COR-L47 (cell line): ENCODE measurements at places on chromosomes 12 and 14.

DNA sequence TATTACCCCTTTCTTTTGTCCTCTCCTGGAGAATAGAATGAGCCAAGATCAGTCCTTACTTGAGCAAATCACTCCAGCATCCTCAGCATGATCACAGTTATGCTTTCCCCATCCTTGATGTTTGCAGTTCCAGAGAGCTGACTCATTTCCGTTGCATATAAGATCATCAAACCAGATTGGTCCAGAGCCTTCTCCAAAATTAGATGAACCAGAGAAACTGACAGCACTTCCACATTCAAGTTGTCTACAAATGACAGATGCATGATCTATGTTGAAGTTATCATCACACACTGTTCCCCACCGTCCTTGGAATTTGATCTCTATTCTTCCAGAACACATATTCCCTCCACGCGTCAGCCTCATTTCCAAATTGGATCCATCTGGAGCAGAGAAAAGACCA, 4.8 kb downstream of the CD163 start:
- DNase-seq: no peak

DNA sequence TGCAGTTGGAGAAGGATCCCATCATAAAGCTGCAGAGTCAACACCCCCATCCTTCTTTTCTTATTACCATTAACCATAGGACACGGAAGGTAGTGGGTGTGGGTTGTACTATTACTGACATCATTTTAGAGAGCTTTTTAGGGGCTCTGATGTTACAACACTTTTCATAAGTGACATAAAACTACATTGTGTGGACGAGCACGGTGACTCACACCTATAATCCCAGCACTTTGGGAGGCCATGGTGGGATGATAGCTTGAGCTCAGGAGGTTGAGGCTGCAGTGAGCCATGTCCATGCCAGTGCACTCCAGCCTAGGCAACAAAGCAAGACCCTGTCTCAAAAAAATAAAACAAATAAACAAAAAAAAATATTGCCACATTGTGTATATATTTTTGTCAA, 167.1 kb downstream of the DUSP6 start:
- no peak for DNase-seq

DNA sequence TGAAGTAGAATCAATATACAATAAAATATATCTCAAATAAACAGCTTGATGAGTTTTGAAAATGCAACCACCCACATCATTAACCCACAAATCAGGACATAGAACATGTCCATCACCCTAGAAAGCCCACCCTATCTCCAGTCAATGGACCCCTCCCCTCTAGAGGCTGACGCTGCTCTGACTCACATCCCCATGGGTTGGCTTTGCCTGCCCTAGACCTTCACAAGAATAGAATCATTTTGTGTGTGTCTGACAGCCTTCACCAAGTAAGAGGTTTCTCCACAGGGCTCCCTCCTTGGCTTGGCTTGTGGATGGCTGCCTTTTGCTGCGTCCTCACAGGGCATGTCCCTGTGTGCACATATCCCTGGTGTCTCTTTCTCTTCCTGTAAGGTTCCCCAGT, 250.2 kb upstream of the RTL1 start:
- no peak for DNase-seq

DNA sequence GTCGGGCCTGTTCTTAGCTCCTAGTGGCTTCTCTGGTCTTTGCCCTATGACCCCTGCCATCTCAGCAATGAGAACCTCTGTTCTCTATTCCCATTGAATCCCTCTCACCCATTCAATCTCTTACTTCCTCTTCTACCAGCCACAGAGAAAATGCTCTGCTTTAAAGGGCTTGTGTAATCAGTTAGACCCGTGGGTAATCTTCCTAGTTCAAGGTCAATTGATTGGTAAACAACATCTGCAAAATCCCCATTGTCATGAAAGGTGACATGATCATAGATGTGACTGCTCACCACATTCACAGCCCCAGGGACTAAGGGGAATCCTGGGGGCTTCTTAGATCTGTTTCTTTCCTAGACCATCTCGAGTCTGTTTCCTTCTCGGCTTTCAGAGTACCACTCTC, 7.2 kb upstream of the CCDC197 start:
- DNase-seq: no peak

- DNase-seq: no peak
Measured at GRCh38 chr12:10272467-10272866, 35.2 kb upstream of the KLRD1 start.

- no peak for DNase-seq
Measured at GRCh38 chr12:78145398-78145797, 314.7 kb downstream of the NAV3 start.

DNA sequence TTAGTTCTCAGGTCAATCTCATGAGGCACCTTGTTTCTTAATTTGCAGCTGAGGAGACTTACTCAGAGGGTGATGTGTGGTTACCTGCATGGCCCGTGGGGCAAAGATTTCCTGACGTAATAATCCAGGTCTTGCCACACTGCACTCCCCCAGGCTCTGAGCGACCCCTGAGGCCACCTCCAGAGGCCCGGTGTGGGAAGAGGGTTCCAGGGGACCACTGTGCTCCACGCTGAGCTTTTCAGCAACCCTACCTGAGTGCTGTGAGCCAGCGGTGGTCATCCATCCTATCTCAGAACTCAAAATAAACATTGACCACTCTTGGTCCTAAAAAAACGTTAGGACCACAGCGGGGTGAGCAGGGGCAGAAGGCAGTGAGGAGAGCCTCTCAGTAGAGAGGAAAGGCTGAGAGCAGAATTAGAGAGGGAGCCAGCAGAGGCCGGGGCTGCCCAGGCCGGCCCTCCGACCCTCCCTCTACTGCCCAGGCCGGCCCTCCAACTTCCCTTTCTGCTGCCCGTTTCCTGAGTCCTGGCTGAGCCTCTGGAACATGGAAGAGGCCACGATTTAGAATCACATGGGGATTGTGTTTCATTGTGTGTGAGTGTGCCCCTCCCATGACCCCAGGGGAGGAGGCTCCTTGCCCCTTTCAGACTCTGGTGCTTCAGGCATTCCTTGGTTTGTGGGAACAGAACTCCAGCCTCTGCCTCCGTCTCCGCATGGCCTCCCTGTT, 188.2 kb upstream of the DIO3 start:
- DNase-seq: no peak

- DNase-seq: no peak
Measured at GRCh38 chr12:56838621-56839488, 75.7 kb downstream of the HSD17B6 start.

GRCh38 chr14:77055981-77056380, 27.5 kb upstream of the IRF2BPL start:
- DNase-seq: no peak

DNA sequence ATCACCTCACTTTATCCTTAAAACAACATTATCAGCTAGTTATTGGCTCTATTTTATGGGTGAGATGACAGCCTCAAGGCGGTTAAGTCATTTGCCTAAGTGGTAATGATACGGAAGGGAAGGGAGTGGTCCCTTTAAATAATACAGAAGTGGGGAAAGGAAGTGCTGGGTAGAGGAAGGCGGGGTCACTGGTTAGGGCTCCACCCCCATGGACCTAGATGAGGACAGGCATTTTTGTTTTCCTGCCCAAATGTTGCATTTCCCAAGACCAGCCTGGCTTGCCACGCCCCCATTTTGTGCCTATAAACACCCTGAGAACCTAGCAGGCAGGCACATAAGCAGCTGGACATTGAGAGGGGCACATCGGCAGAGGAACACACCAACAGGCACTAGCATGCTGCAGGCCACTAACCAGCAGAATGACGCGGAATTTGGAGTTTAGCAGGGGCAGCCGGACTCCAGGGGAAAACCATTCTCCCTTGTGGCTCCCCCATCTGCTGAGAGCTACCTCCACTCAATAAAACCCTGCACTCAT, 100.9 kb downstream of the EPS8 start:
- DNase-seq: no peak

DNA sequence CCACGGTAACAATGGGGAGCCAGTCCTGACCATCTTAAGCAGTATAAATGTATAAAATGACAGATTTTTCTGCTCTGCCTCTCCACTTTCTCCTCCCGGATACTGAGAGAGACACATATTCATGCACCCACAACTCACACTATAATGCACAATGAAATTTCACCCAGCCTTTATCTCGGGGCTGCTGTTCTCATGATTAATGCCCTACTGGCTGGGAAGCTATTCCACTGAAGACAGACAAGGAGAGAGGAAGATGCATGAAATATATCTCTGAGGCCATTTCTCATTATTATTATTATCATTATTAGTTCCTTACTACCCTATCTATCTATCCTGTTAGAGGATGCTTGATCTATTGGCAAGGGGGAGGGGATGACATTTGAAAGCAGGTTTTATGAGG, 501.7 kb downstream of the DIO2 start:
- no peak for DNase-seq

DNA sequence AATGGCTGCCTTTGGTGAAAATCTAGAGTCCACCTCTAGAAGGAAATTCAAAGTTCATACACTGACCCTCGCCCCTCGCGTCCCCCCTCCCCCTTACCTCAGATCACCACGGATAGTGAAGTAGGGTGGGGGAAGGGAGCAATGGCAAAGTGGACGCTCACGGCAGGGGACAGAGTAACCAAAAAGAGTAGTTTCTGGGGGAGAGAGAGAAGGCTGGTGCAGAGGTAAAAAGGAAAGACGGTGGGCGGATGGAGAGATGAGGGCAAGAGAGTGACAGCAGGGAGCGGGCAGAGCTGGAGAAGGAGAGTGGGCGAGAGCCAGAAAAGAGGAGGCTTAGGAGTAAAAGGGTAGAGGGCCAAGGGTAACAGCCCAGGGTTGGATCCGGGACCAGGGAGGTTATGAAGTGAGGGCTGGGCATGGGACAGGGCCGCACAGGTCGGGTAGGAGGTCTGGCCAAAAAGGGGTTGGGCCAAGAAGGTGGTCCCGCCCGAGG, 423 bp downstream of the ALDH6A1 start:
- DNase-seq: no peak

DNA sequence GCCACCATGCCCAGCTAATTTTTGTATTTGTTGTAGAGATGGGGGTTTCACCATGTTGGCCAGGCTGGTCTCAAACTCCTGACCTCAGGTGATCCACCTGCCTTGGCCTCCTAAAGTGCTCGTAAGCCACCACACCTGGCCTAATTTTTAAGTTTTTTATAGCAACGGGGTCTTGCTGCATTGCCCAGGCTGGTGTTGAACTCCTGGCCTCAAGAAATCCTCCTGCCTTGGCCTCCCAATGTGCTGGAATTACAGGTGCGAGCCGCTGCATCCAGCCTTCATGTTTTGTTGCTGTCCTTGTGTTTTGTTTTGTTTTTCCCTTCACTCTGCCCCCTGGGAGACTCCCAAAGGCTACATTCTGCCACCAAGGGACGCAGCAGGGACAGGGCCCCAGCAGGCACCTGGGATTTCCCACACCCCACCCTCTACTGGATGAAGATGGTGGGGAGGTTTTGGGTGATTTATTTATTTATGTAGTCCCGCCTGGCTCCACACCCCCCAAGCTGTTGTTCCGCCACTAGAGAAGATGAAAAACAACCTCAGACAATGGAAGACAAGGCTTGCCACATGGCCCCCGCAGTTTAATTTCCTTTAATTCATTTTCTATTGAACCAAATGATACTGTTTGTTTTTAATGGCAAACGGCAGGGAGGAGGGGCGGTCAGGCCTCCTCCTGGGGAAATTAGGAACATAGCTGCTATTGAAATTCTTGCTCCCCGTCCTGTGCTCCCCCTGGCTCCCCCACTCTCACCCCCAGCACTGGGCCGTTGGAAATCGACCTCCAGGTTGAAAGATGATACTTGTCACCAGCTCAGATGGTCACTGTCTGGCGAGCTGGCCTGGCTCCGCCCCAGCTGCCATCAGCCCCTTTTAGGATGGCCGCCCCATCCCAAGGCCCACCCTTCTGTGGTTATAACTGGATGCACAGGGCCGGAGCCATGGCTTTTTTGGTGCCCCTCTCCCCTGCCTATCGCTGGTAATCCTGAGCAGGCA, 70.3 kb downstream of the RNFT2 start:
- peak; percentile 8 for DNase-seq

DNA sequence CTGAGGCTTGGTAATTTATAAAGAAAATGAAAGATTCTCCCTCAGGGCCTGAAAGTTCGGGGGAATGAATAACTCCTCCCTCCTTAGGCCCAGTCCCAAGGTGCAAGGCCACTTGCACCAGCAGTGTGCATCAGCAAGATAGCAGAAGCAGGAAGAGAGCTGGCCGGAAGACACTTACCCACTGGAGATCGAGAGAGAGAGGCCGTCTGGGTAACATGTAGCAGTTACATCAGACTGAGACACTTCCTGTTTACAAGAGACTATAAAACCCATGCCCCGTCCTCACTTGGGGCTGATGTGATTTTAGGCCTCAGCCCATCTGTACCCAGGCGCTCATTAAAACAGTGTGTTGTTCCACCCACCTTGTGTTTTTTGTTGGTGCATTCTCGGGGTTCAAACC, 85.2 kb downstream of the TMTC3 start:
- no peak for DNase-seq

- DNase-seq: no peak
Measured at GRCh38 chr14:23173031-23173430, 10.4 kb downstream of the SLC7A8 start.

- peak; percentile 73 for DNase-seq
Measured at GRCh38 chr14:67426983-67427606, 15.1 kb upstream of the PLEK2 start.
